RWPE2 (cell line): ENCODE measurements at places on chromosomes 3 and 15.

DNA sequence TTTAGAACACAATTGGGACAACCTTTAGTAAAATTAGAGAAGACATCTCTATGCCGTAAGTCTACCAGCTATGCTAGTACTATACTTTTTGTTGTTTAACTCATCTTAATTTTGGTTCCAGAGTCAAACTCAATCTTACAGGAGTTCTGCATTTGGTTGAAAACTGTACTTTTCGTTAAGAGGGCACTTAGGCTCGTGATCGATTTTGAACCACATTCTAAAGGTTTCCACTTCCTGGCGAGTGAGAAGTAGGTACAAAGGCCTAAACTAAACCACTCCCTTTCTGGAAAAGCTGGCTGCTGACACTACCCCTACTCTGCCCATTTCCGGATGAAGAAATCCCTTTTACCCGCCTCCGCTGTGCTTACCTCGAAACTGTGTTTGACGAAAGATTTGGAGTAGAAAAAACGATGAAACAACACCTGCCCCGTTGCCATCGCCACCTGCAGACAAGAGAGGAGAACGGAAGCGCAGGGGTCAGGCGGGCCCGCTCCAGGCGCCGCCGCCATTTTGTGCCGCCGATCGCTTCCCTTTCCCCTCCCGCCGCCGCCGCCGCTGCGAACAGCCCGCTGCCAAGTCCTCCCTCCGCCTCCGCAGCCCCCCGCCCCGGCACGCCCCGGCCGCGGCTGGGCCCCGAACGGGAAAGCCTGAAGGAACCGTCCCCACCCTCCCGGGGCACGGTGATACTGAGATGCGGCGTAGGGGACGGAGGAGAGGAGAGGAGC is 748 bp downstream of the CCNL1 start:
- DNase-seq = no peak

- no peak for DNase-seq
Measured at GRCh38 chr3:146339349-146339748, 88.4 kb upstream of the PLSCR4 start.

GRCh38 chr15:89492934-89493631 is 3.3 kb downstream of the RHCG start:
- DNase-seq = peak; percentile 64

GRCh38 chr3:55654123-55654760 is 167.1 kb upstream of the WNT5A start:
- DNase-seq = no peak

DNA sequence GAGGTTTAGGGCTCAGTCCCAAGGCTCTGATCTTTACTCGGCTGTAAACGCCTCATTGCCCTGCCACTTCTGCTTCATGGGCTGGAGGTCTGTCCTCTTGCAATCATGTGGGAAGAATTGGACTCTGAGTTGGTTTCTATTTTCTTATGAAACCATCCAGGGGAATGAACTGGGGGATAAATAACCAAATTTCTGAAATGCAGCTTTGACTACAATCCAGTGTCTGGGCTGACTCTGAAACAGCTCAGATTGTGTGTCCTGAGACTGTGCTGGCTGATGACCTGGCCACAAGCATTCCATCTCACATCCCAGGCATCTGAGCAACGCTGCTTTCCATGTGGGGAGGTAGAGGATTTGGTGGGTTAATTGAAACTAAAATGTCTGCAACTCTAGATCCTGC is 71.0 kb upstream of the GALNT15 start:
- no peak for DNase-seq

- no peak for DNase-seq
Measured at GRCh38 chr3:52791928-52792327, 2.7 kb upstream of the ITIH3 start.

DNA sequence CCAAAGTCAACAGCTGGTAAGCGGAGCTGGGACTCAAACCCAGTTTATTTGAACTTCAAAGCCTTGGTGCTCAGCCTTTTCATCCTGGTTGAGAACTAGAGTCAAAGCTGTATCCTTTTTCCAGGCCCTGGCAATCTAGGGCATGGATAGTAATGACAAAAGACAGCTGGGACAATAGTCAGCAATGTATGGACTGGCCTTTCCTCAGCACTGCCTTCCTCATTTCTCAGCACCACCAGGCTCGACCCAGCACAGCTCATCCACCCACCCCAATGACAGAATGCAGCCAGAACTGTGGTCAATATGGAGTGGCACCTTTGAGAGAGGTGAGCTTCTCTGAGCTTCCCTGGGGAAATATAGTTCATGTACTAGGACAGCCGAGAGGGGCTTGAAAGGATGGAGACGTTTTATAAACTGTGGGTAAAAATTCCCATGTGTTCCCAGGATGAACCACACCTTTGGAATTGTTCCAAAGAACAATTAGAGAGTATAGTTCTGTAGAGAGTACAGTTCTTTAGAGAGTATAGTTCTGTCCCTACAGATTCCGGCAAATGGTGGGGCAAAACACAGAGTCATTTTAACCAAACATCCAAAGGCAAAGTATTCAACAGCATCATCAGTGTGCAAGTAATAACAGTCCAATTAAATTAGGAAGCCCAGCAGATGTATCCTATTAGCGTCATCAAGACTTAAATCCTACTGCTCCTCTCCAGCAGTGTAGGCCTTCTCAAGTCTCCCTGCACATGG is 30.2 kb upstream of the IREB2 start:
- no peak for DNase-seq

DNA sequence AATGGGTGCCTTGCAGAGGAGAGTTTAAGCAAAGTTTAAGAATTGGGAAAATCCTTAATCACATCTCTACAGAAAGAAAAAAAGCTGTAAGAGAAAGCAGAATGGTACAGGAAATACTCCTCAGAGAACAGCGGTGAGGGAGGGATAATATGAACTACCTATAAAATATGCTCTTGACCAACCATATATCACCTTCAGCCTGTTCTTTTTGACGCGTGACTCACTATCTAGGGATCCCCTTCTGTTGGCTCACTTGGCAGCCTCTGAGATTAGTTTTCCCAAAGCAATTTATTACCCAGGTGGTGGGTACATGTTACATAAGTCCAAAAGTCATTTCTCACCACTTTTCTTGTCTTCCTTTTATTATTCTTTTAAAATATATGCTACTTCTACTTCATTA is 97.7 kb downstream of the CNTN6 start:
- no peak for DNase-seq

DNA sequence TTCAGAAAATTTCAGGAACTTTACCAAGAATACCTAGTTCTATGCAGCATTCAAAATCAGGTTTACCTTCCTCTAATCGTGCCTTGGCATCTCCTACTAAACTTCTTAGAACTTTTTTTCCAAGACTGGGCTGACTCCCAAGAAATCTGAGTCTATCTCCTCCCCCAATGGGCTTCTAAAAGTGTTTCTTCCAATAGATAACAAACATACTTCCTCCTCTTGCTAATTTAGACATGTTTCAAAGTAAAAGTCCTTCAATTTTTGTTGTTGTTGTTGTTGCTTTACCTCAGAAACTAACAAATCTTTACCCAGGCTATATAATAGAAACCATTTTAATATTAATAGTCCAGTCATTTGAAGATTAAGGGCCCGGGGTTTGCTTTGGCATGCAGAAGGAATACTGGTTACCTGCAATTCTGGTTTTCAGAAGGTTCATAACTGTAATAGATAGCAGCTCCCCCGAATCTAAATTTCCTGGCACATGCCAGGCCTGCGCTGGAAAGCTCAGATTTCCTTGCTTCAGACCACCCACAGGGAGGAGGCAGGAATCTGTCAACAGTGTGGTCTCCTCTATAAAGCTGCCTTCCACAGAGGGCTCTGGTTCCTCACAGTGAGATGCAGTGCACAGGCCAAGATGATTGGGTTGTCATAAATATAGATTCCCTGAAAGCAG is 188.7 kb downstream of the THRB start:
- DNase-seq = no peak

- no peak for DNase-seq
Measured at GRCh38 chr15:67307889-67308597, 53.5 kb downstream of the IQCH start.

DNA sequence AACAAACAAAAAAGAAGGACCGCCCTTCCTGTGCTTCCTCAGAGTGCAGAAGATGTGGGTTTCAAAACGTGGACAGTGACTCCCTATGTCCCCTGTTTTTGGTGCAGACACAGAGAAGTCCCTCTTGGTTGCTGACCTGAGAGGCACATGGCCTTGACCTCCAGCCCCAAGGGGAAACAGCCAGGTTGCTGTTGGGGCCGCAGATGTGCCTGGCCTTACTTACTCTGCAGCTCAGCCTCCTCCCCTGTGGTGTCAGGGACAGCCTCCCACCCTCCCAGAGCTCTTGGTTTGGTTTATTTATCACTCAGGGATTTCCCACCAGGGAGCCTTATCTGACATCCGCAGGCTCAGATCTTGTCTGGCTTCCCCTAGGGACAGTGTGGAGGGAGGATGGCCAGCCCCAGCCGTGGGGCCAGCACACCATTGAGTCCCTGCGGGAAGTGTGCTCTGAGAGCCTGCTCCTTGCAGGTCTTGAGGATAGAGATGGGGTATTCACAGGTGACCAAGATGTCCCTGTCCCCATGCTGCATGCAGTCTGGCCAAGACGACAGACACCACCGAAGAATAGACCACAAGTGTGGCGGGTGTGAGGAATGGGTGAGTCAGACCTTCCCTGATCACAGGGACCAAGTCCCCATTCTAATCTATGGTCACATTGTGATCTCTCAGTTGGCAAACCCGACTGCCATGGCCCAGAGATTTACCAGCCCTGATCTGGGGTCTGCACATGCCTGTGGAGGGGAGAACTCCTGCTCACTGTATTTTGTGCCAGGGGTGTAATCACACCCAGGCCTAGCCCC is 134.3 kb upstream of the ABHD17C start:
- no peak for DNase-seq
